Activated CD4-positive, CD25-positive, alpha-beta regulatory T cell (primary cell): ENCODE measurements at places on chromosomes 13 and 19.

- DNase-seq: no peak
Measured at GRCh38 chr13:41246969-41247680, 16.3 kb downstream of the MTRF1 start.

DNA sequence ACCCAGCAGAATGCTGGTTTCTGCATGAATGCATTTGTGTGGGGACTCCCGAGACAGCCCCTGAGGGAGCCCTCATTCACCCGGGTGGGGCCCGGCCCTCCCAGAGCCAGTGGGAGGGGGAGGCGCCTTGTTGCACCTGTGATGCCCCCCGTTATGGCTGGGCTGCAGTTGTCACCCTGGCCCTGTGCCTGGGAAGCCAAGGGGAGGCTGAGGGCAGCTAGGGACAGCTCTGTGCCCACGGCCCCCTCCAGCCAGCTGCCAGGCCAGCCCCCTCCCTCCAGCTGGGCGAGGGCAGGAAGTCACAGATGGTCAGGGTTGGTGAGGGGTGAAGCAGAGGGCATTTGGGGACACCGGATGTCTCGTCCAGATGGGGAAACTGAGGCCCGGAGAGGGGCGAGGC, 26.1 kb downstream of the NFIC start:
- DNase-seq: no peak

DNA sequence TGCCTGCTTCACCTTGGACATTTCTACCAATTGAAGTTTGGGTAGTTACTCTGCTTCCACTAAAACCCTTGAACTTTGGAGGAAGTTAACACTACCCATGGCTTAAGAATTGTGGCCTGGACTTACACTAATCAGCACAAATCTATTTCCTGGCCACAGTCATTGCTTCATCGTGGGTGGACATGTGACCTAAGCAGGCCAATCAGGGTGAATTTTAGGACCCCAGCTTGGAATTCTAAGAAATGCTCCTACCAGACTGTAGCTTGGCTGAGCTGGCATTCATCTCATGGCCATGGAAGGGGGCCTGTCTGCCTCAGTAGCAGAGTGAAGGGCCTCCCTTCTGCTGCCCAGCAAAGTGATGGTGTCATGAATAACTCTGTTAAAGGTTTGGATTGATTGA, 58.3 kb upstream of the SLC15A1 start:
- DNase-seq: no peak

GRCh38 chr13:87172166-87172835, 498.9 kb upstream of the SLITRK5 start:
- DNase-seq: no peak

DNA sequence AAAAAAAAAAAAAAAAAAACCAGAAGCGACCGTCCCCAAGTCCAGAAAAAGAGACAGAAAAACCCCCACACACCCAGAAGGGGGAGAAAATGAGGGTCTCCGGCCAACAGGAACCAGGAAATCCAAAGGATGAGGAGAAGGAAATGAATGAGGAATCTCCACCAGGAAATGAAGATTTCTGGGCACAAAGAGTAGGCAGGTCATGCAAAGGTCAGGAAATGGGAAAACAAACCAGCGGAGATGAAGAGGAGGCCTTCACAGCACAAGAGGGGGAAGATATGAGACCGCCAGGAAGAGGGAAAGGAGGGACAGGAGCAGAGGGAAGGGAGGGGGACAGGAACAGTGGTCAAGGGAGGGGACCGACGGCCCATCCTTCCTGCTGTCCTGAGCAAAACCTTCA, 5.8 kb downstream of the TEAD2 start:
- DNase-seq: no peak

- DNase-seq: no peak
Measured at GRCh38 chr13:79780240-79780639, 299.3 kb downstream of the NDFIP2 start.
